Ascending aorta (tissue), 2 donors: ENCODE measurements at places on chromosomes 4 and X.

- no peak overlapping the region for H3K4me3 ChIP-seq
- H3K36me3 ChIP-seq = no peaks in the 10 kb centered on the region
- H3K4me1 ChIP-seq = no peaks in the 10 kb centered on the region
- no peaks in the 10 kb centered on the region for H3K27me3 ChIP-seq
These were observed 10.7 kb upstream of the HCCS start for GRCh38 chrX:11100281-11101035.

DNA sequence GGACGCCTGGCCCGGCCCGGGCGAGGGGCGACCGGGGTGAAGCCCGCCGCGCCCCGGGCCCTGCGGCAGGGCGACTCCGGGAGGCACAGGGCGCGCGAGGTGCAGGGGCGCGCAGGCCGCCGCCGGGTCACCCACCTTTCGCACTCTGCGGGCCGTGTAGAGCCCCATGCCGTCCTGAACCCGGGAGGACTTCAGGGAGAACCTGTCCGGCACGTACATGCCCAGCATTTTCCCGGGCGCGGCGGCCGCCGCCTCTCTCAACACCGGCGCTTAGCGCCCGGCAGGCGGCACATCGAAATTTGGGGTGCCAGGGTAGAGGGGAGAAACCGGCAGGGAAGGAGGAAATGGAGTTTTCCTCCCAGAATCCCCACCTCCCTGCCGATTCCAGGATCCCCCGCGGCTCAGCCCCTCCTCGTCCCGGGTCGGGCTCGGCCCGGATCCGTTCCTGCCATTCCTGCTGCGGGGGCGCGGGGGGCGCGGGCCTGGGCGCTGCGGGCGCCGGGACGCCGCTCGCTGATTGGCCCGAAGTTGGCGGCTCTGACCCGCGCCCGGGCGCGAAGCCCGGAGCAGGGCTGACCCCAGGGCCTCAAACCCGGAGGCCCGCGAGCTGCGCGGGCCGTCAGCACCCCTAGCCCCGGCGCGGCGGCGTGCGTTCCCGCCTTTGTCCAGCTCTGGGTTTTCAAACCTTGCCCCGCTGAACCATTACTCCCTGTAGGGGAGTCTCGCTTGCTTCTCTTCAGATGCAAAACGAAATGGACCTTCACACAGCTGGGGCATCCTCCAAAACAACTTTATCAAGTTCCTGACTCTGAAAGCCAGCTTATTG, at the start of gene PRDM5:
TSS of gene PRDM5 (minus strand) at position 346 of the 826 bp plus-strand sequence. CDS start at position 228, 118 bp downstream.
- H3K36me3 ChIP-seq = no peaks in the 10 kb centered on the region
- no peaks in the 10 kb centered on the region for H3K27me3 ChIP-seq
- peaks cover 12% of the 10 kb centered on the region for H3K4me1 ChIP-seq
- peak within 1 kb of the TSS; percentile 69 for H3K4me3 ChIP-seq

DNA sequence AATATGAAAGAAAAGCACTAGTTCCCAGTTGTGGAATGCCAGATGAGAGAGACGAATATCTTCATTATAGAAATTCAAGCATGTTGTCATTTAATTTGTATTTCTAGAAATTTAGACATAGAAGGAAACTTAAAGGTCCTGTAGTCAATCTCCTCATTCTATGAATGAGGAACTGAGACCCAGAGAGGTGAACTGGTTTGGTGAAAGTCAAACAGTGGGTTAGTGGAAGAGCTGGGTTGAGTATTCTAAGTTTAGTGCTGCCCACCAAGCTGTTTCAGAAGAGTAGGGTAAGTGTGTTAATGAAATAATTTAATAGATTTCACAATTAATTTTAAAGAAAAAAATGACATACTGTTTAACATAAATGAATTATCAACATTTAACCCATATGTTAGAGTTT, 655.2 kb downstream of the FAM133A start:
- no peaks in the 10 kb centered on the region for H3K36me3 ChIP-seq
- H3K4me3 ChIP-seq = no peak overlapping the region
- DNase-seq = no peak
- H3K27me3 ChIP-seq = no peaks in the 10 kb centered on the region
- no peaks in the 10 kb centered on the region for H3K4me1 ChIP-seq

- H3K27me3 ChIP-seq = no peaks in the 10 kb centered on the region
- no peaks in the 10 kb centered on the region for H3K4me1 ChIP-seq
- H3K4me3 ChIP-seq = no peak overlapping the region
- DNase-seq = no peak
- no peak overlapping the region for H3K27ac ChIP-seq
These were observed 476.0 kb upstream of the FTHL17 start for GRCh38 chrX:31547816-31548215.

DNA sequence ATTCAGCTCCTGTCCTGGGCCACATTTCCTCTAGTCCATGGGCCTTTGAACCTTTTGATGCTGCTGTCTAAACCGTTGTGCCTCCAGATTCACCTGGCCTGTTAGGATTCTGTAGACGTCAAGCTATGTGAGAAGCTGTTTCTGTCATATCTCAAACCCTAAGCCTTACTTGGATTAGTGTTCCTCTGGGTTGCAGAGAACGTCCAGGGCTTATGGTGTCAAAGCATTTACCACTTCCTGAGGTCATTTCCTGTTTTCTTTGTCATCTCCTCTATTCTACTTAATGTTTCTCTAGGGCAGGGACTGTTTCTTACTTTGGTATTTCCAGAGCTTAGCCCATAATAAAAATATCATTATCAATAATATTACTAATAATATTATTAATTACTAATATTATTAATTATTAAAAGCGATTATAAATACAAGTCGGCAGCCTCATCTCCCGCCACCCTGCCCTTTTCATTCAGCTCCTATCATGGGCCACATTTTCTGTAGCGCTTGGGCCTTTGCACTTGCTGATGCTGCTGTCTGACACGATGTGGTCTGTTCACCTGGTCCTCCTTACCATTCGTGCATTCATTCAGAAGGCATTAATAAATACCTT, 19.1 kb downstream of the PRIMPOL start:
- peaks cover 54% of the 10 kb centered on the region for H3K36me3 ChIP-seq
- no peak for DNase-seq
- H3K27me3 ChIP-seq = no peaks in the 10 kb centered on the region
- H3K4me1 ChIP-seq = no peaks in the 10 kb centered on the region
- no peak overlapping the region for H3K27ac ChIP-seq
- H3K4me3 ChIP-seq = no peak overlapping the region

DNA sequence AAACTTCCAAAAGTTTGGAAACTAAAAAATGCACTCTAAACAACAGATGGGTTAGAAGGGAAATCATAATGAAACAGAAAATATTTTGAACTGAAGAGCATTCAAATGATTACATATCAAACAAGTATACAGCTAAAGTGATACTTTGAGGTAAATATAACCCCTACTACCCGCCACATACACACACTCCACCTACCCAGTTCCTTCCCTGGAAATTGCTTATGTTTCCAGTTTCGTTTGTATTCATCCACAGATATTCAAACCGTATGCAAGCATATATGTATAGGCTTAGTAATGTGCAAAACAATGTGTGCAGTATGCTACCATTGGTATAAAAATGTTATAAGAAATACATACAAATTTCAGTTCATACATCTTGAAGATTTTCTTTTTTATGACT, 95.5 kb downstream of the SMIM20 start:
- no peak overlapping the region for H3K27ac ChIP-seq
- no peak overlapping the region for H3K4me3 ChIP-seq
- H3K4me1 ChIP-seq = no peaks in the 10 kb centered on the region
- no peaks in the 10 kb centered on the region for H3K27me3 ChIP-seq
- DNase-seq = no peak

DNA sequence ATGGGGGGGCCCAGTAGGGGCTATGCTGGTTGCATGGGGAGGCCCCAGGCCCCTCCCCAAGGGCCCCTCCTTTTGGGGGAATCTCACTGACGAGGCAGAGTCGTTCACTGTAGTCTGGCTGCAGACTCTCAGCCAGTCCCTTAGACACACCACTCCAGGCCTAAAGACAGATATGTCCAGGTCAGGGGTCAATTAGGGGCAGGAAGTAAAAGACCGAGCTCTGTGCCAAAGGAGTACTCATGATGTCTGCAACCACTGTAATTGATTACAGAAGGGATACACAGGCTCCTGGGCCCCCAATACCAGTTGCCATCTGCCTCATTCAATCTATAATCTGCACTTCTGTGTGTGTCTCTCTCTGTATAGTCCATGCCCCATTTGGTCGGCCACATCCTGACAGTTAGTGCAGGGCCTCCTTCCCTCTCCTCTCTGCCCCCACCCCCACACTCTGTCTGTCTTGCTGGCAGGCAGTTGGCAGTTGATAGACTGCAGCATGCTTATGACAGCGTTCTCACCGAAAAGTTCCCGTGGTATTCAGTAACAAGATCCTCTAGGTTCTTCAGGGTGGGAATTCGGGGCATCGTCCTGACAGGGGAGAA, 1.3 kb upstream of the CXorf65 start:
- no peaks in the 10 kb centered on the region for H3K27me3 ChIP-seq
- no peaks in the 10 kb centered on the region for H3K4me1 ChIP-seq
- no peak overlapping the region for H3K4me3 ChIP-seq
- DNase-seq = no peak
- H3K36me3 ChIP-seq = no peaks in the 10 kb centered on the region
- H3K27ac ChIP-seq = no peak overlapping the region

DNA sequence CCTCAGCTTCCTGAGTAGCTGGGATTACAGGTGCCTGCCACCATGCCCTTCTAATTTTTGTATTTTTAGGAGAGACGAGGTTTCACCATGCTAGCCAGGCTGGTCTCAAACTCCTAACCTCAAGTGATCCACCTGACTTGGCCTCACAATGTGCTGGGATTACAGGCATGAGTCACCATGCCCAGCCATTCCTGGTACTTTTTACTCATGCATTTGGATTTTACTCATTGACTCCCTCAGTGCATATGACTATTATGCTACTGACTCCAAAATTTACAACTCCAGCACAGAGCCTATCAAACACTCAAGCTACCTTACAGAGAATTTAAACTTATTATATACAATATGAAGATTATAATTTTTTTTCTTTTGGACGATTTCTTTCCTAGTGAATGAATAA, 199.9 kb downstream of the CXXC4 start:
- H3K27me3 ChIP-seq = no peaks in the 10 kb centered on the region
- H3K27ac ChIP-seq = no peak overlapping the region
- DNase-seq = no peak
- H3K36me3 ChIP-seq = no peaks in the 10 kb centered on the region
- H3K4me1 ChIP-seq = no peaks in the 10 kb centered on the region

DNA sequence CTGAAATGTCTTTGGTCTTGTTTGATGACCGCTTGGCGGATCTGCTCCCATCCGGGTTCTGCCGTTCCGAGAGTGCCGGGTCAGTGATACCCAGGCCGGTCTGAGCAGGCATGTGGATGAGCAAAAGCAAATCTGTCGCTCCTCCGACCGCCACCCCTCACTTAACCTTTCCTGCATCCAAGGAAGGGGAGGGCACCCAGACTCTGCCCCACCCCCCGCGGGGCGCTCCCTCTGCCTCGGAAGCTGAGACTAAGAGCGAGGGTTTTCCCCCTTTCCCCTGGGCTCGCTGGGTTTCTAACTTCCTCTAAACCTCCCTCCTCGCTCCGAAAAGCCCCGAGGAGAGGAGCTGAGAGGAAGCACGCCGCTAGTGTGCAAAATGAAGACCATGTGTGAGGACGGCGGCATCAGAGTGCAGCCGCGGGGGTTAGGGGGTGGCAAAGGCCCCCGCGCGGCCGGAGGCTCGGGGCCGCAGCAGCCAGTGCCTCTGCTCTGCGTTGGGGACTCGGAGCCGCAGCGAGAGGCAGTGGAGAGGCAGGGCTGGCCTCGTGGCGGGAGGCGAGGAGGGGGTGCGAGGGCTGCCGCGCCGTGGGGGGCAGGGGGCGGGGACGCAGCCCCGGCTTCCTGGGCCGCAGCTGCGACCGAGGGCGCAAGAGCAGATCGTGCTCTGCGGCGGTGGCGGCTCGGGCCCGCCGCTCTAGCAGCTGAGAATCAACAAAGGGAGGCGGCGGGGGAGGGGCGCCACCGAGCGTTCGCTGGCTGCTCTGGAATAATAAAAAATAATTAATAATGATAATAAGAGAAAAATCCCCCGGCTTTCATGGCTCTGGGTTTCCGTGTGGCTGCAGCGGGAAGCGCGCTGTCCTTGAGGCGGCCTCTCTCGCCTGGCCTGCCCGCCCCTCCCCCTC, 55.8 kb upstream of the BCOR start:
- peak overlapping the region; percentile 67 for H3K27ac ChIP-seq
- H3K4me1 ChIP-seq = peaks cover 10% of the 10 kb centered on the region
- H3K27me3 ChIP-seq = peaks cover 8% of the 10 kb centered on the region
- H3K4me3 ChIP-seq = peak overlapping the region; percentile 62
- no peaks in the 10 kb centered on the region for H3K36me3 ChIP-seq

DNA sequence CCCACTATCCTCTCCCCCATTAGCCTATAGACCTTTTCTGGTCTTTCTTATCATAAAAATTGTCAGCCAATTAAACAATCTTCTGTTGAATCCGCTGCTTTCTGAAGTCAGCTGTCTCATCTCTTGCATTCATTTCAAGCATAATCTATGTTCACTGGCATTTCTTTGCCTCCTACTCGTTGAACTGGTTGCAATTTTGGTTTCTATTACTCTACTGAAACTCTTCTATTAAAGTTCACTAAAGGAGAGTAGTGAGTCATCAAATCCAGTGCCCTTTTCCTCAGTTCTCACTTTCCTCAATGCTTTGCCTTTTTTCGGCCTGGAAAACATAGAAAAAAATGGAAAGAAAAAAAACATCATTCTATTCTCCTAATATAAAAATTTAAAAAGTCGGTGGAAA, 23.9 kb upstream of the CXCL13 start:
- H3K4me1 ChIP-seq = no peaks in the 10 kb centered on the region
- no peaks in the 10 kb centered on the region for H3K27me3 ChIP-seq
- DNase-seq = no peak
- no peaks in the 10 kb centered on the region for H3K36me3 ChIP-seq

- H3K27ac ChIP-seq = no peak overlapping the region
- H3K27me3 ChIP-seq = no peaks in the 10 kb centered on the region
- H3K36me3 ChIP-seq = no peaks in the 10 kb centered on the region
- DNase-seq = no peak
- no peaks in the 10 kb centered on the region for H3K4me1 ChIP-seq
- no peak overlapping the region for H3K4me3 ChIP-seq
These were observed 36.8 kb upstream of the VMA21 start for GRCh38 chrX:151359931-151360871.

DNA sequence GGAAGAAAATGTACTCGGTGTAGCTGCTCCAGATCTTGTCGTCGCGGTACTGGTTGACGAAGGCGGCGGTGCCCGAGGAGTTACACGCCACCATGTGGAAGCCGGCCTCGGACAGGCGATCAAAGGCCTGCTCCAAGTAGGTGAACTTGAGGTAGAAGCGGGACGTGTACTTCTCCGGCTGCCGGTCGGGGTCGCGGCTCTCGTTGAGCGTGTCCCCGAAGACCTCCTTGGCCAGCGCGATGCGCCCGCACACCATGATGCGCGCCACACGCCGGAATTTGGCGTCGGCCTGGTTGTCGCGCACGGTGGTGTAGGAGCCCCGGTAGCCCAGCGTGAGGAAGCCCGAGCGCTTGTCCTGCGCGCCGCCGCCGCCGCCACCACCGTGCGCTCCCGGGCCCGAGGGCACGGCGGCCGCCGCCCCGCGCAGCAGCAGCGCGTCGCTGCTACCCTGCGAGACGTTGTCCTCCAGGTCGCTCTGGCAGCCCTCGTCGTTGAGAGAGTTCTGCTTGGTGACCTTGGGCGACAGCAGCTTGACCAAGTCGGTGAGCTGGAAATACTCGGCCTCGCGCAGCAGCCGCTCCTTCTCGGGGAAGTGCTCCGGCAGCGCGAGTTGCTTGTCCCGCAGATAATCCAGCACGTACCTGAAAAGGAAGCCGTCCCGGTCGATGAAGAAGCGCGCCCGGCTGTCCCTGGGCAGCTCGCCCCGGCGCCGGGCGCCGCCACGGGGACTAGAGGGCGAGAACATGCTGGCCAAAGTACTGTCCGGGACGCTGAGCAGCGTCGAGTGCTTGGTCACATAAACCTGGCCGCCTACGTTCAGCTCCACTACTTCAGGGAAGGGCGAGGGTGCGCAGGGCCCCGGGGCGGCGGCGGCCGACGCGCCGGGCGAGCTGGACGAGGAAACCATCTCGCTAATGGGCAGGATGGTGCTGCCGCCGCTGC, 775 bp downstream of the KCTD8 start:
- H3K4me1 ChIP-seq = no peaks in the 10 kb centered on the region
- no peak for DNase-seq
- H3K27ac ChIP-seq = peak overlapping the region; percentile 55
- H3K36me3 ChIP-seq = no peaks in the 10 kb centered on the region
